ENCODE measurements at places on chromosomes 2 and 18.

GRCh38 chr2:179825494-179825893 lies 35.9 kb downstream of the ZNF385B start:
- DNase-seq, result peak; percentile 12

DNA sequence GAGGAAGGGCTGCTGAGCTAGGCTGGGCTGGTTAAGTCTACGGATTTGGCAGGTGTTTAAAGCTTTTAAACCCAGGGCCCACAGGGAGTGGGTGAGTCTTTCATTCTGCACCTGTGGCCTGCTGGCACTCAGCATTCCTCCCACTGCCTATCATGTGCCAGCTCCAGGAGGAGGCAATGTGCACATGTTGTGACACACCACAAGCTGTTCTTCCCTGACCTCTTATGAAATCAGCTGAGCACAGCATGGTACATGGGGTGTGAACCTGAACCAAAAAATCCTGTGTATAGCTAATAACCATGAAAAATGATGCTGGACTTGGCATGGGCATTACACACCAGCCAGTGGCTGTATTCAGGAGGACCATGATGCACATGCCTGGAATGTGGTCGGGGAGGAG lies 297.9 kb upstream of the MMADHC start:
- DNase-seq, result no peak

- no peak for DNase-seq
Observed at GRCh38 chr18:74714120-74714519, 116.5 kb downstream of the ZNF407 start.

GRCh38 chr18:35267809-35268208 lies 22.2 kb downstream of the ZSCAN30 start:
- no peak for DNase-seq

GRCh38 chr2:158513841-158514240 lies 57.1 kb downstream of the PKP4 start:
- no peak for DNase-seq

- DNase-seq, result no peak
Observed at GRCh38 chr2:216340280-216340631, 32.0 kb downstream of the MARCHF4 start.

- no peak for DNase-seq
Observed at GRCh38 chr2:144431392-144431783, 88.5 kb downstream of the ZEB2 start.

- no peak for DNase-seq
Observed at GRCh38 chr18:58416704-58417683, 211.9 kb downstream of the ALPK2 start.

DNA sequence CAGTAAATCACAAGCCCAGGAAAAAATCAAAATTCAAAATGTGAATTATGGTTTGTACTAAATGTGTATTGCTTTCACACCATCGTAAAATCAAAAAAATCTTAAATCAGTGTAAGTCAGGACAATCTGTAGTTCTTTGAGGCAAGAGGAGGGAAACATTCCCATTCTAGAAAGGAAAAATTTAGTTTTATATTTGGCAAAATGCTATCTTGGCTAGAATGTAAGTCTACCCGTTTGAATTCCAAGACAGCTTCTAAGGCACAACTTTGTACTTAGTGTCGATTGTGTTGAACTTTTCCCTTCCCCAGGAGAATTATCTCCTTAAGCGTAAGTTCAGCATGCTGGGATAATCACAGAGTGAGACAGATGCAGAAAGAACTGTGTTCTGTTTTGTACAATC lies 638.2 kb upstream of the LRRTM1 start:
- DNase-seq, result no peak

DNA sequence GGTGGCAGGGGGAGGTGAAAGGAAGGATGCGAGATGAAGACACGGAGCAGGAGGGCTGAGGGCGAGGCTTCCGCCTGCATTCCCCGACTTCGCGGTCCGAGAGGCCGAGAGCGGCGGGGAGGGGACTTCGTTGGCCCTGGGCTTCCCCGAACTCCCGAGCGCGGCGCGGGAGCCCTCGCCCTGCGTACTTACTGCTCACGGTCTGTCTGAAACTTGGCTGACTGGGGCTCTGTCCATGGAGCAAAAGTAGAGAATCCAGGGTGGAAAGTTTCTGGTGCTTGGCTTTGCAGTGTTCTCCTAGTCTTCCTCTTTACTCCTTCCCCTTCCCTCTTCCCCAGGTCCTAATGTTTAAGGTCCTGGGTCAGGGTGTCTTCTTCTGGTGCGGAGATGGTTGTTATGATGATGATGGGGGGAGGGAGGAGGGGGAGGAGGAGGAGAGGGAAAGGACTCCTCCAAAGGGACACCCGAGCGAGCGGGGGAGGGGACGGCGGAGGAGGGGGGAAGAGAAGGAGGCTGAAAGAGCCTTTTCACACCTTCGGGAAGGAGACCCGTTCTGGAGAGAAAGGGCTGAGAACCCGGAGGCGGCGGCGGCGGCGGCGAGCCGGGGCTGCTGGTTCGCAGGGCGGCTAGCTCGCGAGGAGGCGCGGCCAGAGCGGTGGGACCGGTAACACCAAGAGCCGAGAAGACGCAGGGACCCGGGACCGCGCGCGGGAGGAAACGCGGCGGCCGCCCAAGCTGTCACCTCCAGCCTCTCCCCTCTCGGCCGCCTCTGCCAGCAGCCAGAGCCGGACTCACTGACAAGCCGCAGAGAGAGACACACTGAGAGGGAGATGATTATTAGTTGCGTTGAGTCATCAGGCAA lies at the start of gene SATB2:
Gene SATB2, minus strand, starts transcription at position 793 of the 862 bp plus-strand sequence. CDS start 1,902 bp downstream, outside the sequence.
- DNase-seq, result peak; percentile 46

DNA sequence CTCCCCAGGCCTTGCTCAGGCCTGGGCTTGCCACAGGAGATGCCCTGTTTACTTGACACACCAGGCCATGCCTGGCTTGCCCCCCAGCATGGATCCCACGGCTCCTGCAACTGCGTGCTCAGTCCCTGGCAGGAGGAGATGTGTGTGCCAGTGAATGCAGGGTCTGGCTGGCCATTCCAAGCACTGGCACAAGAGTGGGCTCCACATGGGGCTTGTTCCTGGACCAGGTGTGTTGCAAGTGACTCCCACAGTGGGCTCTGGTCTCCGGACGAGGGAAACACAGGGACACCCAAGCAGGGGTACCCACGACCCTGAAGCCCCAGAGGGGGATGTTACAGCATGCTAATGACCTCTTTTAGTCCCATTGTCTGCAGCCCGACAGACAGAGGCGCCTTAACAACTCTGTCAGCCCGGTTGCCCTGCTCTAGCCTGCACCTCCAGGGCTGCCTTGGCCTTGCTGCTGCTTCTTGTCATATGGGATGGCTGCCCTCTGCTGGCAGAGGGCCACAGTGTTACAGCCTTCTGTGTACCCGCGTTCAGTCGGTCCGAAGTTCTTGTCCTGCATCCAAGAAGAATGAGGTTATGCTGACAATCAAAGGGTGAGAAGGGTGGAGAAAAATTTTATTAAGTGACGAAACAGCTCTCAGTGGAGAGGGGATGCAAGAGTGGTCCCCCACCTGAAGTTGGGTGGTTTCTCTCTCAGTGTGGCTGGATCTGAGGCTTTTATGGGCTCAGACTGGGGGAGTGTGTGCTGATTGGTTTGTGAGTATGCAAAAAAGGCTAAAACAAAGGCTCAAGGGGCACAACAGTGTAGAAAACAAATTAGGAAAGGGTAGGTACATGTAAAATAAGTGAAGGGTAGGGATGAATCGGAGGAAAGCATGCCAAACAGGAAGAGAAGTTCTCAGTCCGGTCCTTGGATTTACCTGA lies 180.4 kb downstream of the MBD5 start:
- peak; percentile 39 for DNase-seq

GRCh38 chr2:16257322-16258028 lies 317.1 kb downstream of the MYCN start:
- no peak for DNase-seq

DNA sequence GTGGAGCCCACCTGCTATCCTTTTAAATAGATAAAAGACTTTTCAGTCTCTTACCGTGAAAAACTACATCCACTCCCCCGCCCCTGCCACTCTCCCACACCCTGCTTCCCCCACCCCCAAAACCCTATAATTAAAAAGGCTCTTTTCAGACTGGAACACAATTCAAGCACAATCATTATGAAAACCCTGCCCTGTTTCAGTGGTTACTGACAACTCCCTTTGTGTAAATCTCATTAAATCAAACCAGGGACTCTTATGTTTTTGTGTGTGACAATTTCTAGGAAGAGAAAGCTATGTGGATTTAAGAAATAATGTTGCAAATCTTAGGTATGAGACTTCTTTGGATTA lies 21.0 kb upstream of the ZNF532 start:
- DNase-seq, result no peak

- DNase-seq, result no peak
Observed at GRCh38 chr2:18849841-18850578, 260.6 kb upstream of the NT5C1B start.

- no peak for DNase-seq
Observed at GRCh38 chr2:51105811-51106210, 73.9 kb upstream of the NRXN1 start.

GRCh38 chr2:120741571-120742561 lies 6.2 kb downstream of the GLI2 start:
- DNase-seq, result no peak

DNA sequence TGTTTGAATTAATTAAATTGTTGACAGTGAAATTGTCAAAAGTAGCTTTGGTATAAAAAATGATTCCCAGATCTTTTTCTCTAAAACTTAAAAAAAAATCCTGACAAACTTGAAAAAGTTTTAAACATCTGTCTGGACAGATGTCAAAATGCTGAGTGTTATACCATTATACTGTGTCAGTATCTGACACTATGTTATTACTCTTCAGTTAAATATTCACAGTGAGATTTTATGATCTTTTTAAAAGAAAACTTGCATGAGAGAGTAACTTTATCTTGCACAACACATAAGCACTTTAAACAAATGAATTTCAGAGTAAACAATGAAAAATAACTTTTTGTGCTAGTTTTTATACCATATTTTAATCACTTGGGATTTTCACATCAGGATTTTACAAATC lies 167.4 kb downstream of the MEIS1 start:
- no peak for DNase-seq

GRCh38 chr2:55860832-55861231 lies 62.8 kb downstream of the EFEMP1 start:
- no peak for DNase-seq

GRCh38 chr18:10927286-10927992 lies 221.9 kb downstream of the PIEZO2 start:
- DNase-seq, result no peak

DNA sequence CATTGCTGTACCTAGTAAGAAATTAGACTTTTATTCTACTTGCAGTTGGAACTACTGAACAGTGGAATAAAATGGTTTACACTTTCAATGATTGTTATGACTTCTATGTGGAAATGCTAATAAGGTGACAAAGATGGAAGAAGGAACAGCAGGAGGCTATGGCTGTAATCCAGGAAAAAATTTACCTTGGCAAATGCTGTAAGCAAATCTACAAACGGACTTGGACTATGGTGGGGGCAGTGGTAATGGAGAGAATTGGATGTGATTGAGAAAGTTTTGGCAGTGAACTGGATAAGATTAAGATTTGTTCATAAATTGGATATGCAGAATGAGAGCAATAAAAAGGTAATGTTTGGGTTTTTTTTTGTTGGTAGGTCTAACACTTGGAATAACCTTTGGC lies 111.0 kb upstream of the ERBB4 start:
- no peak for DNase-seq

- DNase-seq, result no peak
Observed at GRCh38 chr2:86274918-86275275, 62.5 kb downstream of the REEP1 start.

DNA sequence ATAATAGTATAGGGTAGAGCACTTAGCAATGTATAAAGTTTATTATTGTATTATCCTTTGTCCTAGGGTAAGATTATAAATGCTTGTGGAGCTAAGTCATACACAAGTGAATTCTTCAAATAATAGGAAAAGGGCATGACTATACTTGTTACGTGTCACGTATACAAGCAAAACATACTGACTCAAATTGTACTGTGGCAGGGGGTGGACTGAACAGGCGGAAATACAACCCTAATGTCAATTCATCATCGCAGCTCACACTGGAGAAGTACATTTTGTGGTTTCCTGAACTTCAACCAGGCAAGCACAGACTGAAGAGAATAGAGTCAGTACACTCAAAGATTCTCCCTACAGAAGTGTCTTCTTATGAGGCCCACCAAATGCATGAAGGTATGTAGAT lies 201.0 kb downstream of the MBD2 start:
- peak; percentile 77 for DNase-seq

DNA sequence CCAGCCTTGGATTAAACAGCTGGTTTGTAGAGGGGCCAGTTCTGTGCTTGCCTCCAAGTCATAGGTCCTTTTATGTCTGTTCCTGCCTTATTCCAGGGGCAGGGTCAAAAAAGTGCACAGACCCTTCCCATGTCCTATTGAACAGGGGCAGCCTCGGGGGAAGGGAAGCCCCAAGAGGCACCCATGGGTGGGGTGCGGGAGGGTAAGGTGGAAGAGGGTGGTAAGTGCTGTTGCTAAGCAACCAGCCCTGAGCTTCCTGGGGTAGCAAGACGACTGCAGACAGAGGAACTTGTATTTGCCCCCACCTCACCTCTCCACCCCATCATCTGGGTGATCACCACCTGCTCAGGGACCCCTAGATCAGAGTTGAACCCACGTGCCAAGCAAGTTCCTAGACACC lies 7.7 kb downstream of the DNMT3A start:
- DNase-seq, result no peak

DNA sequence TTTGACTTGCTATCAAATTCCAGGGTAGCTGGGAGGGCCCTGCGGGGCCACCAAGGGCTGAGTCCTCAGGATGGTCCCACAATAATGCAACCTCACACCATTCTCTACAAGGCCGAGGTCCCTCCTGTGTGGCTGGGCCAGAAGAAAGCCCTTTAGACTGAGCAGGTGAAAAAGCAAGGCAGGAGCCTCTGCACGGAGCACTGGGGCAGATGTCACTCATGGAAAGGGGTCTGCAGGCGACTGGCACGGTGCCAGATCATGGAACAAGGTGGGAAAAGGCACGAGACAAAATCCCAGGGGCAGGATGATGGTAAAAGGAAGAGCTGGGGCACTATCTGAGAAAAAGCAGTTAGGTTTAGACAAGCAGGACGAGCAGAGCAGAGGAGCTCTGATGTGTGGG lies 16.1 kb downstream of the HJURP start:
- DNase-seq, result no peak

DNA sequence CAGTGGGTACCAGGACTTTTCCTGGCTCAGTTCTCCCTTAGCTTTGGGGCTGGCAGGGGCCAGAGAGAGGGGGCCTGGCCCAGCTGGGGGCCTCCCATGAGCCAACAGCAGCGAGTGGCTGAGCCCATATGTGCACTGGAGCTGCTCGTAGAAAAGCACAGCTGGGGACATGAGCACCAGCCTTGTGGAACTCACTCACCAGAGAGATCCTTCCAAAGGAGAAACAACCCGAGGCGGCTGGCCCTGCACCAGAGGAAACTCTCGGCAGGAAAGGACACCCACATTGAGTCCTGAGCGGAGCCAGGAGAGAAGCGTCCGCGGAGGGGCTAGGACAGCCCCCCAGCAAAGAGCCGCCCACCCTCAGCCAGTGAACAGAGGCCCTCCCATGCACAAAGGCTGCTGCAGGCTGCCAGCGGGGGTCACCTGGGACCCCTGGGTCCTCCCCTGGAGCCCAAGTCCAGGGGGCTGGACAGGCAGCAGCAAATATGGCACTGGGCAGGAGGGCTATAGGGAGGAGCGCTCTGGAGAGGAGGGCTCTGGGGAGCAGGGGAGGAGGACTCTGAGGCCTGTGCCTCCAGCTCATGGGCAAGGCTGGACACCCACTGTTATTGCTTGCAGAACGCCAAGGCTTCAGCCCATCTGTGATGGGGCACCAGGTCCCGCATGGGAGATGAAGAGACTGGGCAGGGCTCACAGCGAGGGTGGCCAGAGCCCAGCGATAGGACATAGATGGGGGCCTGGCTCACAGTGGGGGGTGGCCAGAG lies 42.1 kb upstream of the SNED1 start:
- DNase-seq, result no peak

- DNase-seq, result peak; percentile 66
Observed at GRCh38 chr18:58135701-58136331, 91.8 kb downstream of the NEDD4L start.

- DNase-seq, result no peak
Observed at GRCh38 chr2:20067992-20068584, 16.7 kb upstream of the LAPTM4A start.
